ENCODE measurements at places on chromosomes 7 and 10.

- DNase-seq: no peak
Measured at GRCh38 chr7:147261693-147262092, 1145.1 kb downstream of the CNTNAP2 start.

- no peak for DNase-seq
Measured at GRCh38 chr10:43126759-43127424, 11.4 kb upstream of the CSGALNACT2 start.

GRCh38 chr10:37872955-37873354, 15.5 kb upstream of the ZNF248 start:
- no peak for DNase-seq

DNA sequence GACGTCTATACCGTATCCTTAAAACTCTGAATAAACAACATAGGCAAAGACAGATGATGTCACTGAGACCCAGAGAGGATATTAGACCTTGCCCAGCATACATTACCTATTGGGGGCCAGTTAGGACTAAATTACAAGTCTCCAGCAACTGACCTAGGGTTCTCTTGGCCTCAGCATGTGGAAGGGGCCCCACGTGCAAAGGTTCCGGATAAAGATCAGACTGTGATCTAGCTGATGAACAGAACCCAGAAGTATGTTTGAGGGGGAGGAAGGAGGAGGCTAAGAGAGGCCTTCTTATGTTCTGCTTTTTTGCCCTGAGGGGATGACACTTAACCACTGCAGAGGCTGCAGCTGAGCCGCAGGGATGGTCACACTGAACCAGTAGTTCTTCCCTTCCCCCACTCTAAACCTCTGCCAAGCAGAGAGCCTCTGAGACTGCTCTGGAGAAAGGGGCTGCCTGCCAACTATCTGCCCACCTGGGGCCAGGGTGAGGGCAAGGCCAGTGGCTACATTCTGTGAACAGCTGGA, 24.0 kb upstream of the KMT2C start:
- no peak for DNase-seq

GRCh38 chr10:80471715-80472233, 17.7 kb downstream of the TSPAN14 start:
- no peak for DNase-seq

GRCh38 chr10:58868736-58869435, 307.6 kb upstream of the PHYHIPL start:
- DNase-seq: no peak

DNA sequence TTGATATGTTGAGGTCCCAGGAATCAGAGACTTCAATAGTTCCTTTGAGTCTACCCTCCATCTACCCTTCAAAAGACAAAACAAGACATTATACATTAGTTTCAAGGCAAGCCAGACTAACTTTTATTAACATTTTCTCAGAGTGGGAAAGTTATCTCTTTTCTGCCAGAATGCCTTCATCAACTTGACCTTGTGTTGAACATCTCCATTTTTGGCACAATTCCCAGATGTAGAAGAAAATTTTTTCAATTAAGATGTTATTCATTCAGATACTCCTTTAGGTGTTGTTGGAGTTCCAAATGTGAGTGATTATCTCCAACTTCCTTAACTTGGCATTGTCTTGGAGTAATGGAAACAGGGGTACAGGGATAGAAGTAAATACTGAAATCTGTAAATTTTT, 59.1 kb downstream of the NRF1 start:
- DNase-seq: no peak

- DNase-seq: no peak
Measured at GRCh38 chr7:20494566-20494965, 120.9 kb upstream of the ABCB5 start.

- peak; percentile 46 for DNase-seq
Measured at GRCh38 chr7:35424869-35425495, 171.1 kb upstream of the TBX20 start.

DNA sequence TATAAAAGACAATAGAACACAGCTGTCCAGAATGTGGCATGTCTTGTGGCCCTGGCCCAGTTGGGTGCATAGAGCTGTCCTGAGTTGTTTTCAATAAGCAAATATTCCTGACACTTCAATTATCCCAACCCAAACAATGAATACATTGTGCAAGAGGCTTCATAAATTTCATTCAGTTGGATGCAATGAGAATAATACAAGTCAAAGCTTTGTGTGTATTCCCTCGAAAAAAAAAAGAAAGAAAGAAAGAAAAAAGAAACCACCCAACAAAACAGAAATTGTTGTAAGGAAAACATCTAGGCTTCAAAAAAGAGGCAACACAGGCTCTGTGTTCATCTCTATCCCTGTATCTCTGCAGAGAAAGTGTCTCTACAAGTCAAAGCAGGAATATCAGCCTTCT, 138.7 kb upstream of the ADO start:
- DNase-seq: no peak

- no peak for DNase-seq
Measured at GRCh38 chr7:151856098-151856497, 20.8 kb downstream of the PRKAG2 start.

DNA sequence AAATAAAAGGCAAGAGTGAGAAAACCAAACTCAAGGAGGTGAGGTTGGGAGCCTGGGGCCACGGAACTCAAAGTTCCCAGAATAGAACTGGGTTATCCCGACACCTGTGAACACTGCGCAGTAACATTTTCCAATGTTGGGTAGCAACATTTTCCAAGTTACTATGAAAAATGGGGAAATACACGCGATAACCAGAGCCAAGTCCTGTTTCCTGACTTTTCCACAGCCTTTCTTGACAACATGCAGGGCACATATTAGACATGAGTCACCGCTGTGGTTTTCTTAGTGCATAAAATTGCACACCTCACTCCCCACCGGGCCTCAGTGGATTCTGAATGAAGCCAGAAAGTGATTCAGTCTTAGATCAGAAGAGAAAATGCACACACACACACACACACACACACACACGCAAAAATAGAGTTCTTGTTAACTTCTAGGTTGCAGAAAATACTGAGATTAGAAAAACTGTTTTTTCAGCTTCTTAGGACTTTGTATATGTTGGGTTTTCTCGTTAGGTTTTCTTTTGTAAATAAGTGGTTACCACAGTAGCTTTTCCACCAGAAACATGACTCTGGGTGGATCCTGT, 70.0 kb downstream of the CAMK1D start:
- DNase-seq: no peak

- DNase-seq: no peak
Measured at GRCh38 chr10:69168493-69168892, 11.5 kb upstream of the SUPV3L1 start.

- no peak for DNase-seq
Measured at GRCh38 chr7:46653848-46654247, 732.8 kb upstream of the IGFBP3 start.

GRCh38 chr10:93280699-93281366, 201.3 kb downstream of the MYOF start:
- no peak for DNase-seq

GRCh38 chr10:132100091-132100481, 34.3 kb downstream of the JAKMIP3 start:
- DNase-seq: no peak
